ENCODE measurements at places on chromosomes 4 and X.

DNA sequence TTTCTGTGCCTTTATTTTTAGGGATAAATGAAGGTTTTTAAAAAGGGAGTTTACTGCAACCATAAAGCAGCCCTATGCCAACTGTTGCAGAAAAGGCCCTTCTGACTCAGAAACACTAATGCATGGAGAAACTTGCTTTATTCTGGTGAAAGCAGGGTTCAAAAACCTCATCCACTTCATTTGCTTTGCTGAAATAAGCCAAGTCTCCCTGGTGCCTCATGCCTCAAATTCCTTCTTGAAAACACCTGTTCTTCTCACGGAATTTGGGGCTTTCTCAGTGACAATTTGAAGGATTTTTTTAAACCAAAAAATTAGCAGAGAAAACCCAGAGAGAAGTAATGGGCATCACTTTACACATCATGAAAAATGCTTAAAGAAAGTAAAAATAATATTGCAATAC, 349.0 kb downstream of the PCDH7 start:
- ATAC-seq = no peak

GRCh38 chrX:155086202-155086840, 15.0 kb downstream of the BRCC3 start:
- ATAC-seq = peak; percentile 81

DNA sequence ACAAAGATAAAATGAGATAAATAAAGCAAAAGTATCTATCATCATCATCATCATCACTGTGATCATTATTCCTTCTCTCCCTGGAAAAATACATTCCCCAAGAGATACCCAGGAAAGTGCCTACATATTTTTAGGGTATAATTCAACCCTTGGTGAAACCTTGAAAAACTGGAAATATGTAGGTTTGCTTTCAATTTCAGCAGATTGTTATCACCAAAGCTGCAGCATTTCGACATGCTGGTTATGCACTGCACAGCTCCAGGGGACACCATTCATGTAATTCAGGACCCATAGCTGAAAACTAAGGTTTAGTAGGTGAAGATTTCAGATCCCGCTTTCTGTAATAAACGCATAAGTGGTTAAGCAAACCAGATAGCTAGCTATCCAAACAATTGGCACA, 28.4 kb upstream of the FBXW7 start:
- ATAC-seq = no peak

DNA sequence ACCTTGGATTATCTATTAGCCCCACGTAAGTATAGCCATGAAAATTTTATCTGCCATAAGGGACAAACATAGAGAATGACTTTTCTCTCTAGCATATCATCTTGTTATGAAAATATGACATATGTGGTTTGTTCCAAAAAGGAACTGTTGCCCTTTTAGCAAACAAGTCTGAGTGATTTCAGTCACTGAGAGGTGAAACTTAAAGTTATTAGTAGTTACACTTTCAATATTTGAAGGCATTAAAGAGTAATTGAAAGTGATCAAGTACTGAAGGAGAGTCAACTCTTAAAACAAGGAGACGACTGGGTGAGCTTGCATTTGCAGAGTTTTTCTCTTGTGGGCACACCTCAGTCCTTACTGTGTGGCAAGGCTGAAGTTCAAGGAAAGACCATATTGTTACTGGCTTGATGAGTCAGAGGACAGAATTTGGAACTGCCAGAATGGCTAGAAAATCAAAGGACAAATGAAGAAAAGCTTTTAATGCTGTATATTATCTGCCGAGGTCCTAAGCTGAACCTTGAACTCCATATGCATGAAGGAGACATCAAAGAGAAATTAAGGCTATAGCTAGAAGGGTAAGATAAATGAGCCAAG, 205.1 kb upstream of the EMCN start:
- ATAC-seq = no peak

- peak; percentile 94 for ATAC-seq
Observed at GRCh38 chr4:127732623-127733328, 2.6 kb downstream of the SLC25A31 start.

GRCh38 chr4:148116264-148116663, 325.9 kb downstream of the NR3C2 start:
- peak; percentile 71 for ATAC-seq

GRCh38 chr4:161256716-161257115, 907.1 kb downstream of the FSTL5 start:
- peak; percentile 78 for ATAC-seq

DNA sequence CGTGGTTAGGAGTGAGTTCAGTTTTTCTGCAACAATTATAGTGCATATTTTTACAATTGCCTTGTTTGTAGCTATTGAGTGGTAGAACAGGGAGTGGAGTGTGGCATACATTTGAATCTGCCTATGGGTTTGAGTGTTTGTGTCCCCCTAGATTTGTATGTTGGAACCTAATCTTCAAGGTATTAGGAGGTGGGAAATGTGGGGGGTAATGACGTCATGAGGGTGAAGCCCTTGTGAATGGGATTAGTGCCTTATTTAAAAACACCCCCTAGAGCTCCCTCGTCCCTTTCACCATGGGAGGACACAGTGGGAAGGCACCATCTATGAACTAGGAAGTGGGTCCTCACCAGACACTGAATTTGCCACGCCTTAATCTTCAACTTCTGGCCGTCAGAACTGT, 819.6 kb downstream of the NLGN4X start:
- no peak for ATAC-seq

- no peak for ATAC-seq
Observed at GRCh38 chrX:5528057-5528456, 700.6 kb downstream of the NLGN4X start.

DNA sequence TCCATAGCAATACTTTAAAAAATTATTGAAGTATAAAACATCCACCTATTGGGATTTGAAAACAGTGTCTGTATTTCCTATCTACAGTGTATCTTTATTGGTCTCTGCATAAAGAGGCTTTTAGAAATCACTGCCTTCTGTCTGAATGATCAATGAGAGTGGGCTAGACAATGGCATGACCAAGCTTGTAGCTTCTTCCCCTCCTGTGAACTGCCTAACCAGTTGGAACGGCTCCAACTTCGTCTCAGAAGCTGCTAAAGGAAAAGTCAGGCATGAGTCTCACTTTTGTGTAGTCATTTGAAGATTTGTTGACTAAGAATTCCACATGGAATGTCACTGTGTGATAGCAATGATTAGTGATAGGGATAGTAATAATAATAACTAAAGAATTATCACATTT, 64.2 kb downstream of the INTS12 start:
- no peak for ATAC-seq

All from SK-N-SH treated with all-trans-retinoic acid at 6 μM for 48 hours (cell line).